Nephron progenitor cell (in vitro differentiated cells): ENCODE measurements at places on chromosomes 13 and 19.

DNA sequence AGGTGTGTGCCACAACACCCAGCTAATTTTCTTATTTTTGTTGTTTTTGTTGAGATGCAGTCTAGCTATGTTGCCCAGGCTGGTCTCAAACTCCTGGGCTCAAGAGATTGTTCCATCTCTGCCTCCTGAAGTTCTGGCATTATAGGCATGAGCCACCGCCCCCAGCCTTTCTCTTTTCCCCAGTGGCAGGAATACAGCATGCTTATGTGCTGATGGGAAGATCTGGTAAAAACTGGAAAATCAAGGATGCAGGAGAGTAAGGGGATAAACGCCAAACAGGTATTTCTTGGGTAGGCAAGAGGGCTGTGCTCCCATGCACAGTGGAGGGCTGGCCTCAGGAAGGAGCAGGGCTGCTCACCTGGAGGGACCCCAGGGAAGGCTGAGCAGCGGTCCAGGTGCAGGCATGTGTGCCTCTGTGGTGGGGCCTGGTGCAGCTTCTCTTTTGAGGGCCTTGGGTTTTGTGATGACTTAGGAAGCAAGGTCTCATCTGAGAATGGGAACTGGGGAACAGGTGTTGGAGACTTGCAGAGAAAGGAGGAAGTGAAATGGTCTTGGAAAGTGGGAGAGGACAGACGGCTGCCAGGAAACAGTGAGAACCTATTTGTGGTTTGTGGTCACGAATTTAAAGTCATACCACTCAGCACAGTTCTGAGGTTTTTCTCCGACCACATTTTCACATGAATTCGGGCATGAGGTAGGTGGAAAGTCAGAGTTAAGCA, 106.5 kb downstream of the TEX26 start:
- DNase-seq: no peak

- DNase-seq: no peak
Measured at GRCh38 chr19:29566496-29567054, 39.5 kb upstream of the POP4 start.

DNA sequence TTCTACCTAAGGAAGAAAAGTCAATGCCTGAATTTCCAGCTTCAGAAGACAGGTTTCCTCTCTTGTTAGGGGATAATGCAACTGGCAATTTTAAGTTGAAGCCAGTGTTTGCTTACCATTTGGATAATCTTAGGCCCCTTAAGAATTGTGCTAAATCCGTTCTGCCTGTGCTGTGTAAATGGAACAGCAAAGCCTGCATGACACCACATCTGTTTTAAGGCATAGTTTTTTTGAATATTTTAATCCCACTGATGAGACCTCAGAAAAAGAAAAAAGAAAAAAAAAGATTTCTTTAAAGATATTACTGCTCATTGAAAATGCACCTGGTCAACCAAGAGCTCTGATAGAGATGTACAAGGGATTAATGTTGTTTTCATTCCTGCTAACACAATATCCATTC, 419.2 kb downstream of the SLITRK6 start:
- no peak for DNase-seq

- no peak for DNase-seq
Measured at GRCh38 chr13:24167666-24168391, 7.3 kb downstream of the SPATA13 start.

GRCh38 chr19:7903244-7904073, at the start of gene MAP2K7:
TSS of gene MAP2K7 (plus strand) at chr19:7903877. CDS start at chr19:7903945, 68 bp downstream.
- peak; percentile 100 for DNase-seq

- DNase-seq: no peak
Measured at GRCh38 chr13:34408640-34409039, 533.4 kb upstream of the NBEA start.
